Common myeloid progenitor, CD34-positive (primary cell): ENCODE measurements at places on chromosomes 11 and 22.

DNA sequence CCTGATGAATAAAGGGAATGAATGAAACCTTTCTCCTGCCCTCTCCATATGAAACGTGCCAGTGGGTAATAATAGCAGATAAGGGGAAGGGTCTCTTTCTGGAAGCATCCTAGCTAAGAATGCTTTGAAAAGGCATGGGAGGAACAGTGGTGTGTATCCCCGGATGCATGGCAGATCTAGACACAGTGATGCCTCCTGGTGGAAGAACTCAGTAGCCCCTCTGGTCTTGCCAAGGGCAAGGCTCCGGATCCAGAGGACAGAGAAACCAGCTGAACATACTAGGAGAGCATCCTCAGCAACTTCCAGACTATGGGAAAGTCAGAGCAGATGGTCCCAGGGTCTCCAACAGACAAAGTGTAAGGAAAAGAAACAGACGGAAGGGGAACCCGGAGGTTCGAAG is 6.4 kb downstream of the BAIAP2L2 start:
- DNase-seq = no peak

- no peak for DNase-seq
Observed at GRCh38 chr11:5421811-5422210, at the start of gene OR51Q1. Gene OR51Q1 (plus strand): TSS chr11:5422111. CDS start chr11:5422201, 90 bp downstream.

DNA sequence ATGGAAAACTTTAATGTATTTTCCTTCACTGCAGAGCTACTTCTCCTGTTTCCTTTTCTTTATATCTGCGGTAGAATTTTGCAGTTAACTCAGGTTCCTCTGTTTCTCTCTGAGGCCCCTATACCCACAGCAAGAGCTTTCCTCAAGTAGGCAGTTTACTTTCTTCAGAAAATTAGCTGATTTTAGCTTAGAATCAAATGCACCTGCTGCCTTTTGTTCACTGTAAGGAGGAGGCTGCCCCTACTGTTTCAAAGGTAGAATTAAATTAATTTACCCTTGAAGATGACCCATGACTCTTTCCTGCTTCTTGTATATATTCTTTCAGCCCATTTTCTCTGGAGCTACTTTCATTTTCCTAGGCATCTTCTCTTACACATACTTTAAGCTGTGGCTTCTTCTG is 68.7 kb upstream of the GDPD4 start:
- no peak for DNase-seq

DNA sequence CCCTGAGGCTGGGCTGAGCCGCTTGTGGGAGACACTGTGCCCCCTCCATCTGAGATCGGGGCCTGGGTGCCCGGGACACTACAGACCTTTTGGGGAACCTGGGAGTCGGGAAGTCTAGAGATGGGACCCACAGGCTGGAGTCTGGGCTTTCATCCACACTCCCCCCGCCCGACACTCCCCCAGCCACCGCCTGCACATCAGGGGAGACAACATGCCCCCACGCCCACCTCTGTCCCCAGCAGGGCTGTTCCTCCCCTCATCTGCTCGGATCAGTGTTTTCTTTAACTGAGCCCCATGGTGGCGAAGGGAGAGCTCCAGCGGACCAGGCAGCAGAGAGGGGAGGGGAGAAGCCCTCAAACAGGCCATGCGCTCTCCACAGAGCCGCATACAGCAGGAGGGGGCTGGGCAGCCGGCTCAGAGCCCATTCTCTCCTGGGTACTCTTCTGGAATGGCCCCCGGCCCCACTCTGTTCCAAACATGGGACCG is 174.7 kb downstream of the IGLL1 start:
- no peak for DNase-seq

DNA sequence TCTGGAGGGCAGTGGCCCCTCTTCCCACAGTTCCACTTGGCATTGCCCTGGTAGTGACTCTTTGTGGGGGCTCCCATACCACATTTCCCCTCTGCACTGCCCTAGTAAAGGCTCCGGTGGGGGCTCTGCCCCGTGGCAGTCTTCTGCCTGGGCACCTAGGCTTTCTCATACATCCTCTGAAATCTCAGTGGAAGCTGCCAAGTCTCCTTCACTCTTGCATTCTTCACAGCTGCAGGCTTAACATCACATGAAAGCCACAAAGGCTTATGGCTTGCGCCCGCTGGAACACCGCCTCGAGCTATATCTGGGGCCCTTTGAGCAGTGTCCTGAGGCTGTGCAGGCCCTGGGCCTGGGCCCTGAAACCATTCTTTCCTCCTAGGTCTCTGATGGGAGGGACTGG is 25.3 kb downstream of the PLEKHB1 start:
- DNase-seq = no peak

- no peak for DNase-seq
Observed at GRCh38 chr11:14258221-14258935, 100.6 kb downstream of the RRAS2 start.

GRCh38 chr22:18115906-18116371 is 5.3 kb downstream of the TUBA8 start:
- DNase-seq = no peak

DNA sequence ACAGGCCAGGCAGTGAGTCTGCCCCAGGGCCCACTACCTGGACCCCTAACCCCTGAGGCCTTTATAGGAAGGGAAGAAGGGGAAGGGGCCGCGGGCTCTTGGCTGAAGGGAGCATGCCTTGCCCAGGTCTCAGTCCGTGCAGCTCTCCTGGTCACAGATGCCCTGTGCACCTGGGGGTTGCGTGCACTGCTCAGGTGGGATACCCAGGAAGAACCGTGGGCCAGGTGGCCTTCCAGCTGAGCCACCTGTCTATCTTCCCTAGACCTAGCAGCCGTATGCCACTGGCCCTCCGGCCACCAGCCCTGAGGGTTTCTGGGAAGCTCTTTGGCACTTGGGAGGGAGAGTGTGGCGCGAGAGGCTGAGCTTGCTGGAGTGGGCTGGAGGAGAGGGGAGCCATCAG is 1178.6 kb downstream of the BRD1 start:
- DNase-seq = no peak

DNA sequence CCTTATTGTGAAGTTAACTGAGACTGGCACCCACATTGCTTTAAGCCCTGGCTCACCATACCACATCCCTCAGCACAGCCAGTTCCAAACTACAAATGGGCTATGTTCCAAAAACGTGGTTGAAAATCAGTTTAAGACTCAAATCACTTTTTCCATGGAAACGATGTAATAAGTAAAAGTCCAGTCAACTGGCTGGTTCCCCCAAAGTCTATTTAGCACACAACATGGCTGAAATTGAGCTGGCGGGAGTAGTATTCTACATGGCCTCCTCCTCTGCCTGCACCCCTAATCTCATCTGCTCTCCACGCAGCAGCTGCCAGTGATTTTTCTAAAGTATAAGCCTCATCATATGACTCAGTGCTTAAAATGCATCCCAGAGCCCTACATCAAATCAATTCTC is 40.9 kb upstream of the BIRC3 start:
- no peak for DNase-seq

DNA sequence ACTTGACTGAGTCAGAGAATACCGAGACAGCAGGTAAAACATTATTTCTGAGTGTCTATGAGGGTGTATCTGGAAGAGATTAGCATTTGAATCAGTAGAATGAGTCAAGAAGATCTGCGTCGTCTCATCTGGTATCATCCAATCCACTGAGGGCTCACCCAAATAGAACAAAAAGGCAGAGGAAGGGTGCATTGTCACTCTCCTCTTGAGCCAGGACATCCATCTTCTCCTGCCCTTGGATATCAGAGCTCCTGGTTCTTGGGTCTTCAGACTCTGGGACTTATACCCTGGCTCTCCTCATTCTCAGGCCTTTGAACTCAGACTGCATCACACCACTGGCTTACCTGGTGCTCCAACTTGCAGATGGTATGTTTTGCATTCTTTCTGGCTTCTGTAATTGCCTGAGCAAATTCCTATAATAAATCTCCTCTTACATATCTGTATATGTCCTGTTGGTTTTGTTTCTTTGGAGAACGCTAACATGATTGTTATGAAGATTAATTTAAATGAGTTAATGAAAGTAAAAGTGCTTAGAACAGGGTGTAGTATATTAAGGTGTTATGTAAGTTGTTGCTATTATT is 49.3 kb downstream of the ME3 start:
- no peak for DNase-seq

GRCh38 chr11:3022300-3022967 is 30.3 kb upstream of the NAP1L4 start:
- no peak for DNase-seq

DNA sequence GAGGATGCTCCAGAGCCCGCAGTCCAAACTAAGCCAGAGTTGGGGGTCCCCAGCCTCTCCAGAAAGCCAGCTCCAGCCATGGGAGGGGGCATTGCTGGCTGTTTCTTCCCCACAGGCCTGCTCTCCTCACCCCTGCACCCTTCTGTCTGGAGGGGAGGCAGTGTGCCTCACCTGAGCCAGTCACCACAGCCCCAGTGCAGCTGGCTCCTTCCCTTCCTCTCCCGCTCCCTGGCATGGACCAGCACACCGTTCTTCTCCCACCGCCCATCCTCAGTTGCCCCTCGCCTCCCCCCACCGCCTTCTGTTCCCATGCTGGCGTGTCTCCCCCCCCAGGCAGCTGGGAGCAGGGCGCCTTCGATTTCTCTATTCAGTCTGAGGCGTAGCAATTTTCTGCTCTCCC is 110.5 kb upstream of the THY1 start:
- no peak for DNase-seq

GRCh38 chr22:28419919-28420318 is 259.7 kb downstream of the TTC28 start:
- no peak for DNase-seq

- no peak for DNase-seq
Observed at GRCh38 chr22:30985561-30986208, 16.6 kb downstream of the TUG1 start.

DNA sequence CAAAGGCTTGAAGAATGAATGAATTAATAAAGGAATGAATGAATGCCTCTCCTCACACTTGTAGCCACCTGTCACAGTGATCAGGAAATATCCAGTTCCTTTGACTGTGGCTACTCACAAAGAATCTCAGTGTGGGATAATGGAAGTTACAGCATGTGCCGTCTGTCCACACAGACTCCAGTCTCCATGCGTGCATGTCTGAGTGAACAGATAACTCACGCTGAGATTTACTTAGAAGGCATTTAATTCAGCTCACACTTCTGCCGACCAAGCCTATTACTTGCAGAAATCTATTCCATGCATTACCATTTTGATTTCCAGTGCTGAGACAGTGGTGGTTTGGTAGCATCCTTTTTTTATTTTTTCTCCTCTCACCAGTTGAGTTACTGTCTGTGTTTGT is 32.3 kb upstream of the HMGXB4 start:
- DNase-seq = no peak

DNA sequence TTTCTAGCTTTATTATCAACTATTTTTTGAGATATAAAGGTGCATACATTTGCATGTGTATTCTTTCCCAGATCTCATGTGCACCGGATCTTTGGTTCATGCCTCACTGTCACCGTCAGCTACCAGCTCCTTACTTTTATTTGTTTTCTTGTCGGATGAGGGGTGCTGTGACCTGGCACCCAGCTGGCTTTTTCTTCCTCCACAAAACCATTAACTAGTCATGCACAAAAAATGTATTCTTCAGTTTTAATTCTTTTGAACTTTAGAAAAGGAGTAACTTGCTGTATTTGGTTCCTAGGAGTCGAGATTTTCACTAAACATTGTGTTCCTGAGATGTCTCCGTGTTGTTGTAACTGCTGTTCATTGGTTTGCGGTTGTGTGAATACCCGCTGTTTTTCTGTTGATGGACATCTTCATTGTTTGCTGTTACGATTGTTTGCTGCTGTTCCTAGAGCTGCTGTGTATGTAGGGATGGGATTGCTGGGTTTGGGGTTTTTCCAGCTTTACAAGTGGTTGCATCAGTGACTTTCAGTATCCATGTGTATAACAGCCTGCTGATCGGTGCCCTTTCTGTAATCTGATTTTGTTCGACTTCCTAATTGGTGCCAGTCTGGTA is 39.4 kb downstream of the MOV10L1 start:
- DNase-seq = no peak

- DNase-seq = no peak
Observed at GRCh38 chr11:91587131-91587530, 637.5 kb upstream of the FAT3 start.

DNA sequence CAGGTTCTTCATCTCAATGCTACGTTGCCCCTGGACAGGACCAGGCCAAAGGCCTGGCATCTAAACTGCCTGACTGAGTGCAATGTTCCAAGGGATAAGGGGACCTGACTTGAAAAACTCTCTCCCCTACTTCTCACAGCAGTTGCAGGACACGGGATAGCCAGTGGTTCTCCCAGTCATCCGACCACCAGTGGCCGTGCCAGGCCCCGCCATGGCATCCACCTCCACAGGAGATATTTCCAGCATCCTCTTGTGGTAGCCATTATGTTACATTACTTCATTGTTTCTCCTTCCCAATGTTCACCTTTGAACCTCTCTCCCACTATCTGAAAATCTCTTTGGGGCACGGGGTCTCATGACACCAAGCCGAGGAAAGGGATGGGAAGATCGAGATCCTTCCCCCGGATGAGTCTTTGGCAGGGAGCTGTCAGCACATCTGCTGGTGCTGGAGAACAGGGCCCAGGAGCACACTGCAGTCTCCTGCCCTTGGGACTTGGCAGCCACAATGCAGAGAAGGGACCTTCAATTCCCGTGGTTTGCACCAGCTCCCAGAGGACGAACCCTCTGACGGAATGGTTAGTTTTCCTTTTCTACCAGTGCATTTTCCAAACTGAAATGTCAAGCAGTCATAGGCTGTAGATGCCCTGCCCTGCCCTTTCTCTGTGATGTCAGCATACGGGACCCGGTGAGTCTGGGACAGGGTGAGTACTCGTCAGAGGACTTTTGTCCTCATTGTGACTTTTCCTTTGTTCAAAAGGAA is 121.2 kb downstream of the ETS1 start:
- no peak for DNase-seq

- no peak for DNase-seq
Observed at GRCh38 chr11:66651016-66651415, 12.5 kb downstream of the RBM4 start.

DNA sequence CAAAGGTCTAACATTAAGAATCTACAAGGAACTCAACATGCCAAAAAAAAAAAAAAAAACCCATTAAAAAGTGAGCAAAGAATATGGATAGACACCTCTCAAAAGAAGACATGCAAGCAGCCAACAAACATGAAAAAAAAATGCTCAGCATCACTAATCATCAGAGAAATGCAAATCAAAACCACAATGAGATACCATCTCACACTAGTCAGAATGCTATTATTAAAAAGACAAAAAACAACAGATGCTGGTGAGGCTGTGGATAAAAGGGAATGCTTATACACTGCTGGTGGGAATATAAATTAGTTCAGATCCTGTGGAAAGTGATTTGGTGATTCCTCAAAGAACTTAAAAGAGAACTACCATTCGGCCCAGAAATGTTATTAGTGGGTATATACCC is 257.7 kb upstream of the PLET1 start:
- DNase-seq = no peak

DNA sequence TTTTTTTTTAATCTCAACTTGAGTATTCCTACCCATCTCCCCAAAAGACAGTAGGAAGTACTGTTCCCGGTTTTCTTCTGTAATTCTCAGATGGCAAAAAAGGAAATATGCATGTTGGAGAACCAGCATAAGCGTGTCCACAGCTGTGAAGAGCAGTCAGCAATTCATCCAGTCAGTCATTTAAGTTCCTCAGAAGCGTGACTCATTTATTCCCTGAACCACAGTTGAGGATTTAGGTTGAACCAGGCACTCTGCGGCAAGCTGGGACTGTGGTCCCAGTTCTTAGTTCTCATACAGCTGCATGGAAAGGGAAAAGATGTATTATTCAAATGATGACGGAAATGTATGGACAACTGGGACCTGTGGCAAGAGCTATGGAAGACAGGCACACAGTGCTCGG is 61.0 kb upstream of the MYO18B start:
- no peak for DNase-seq
